ENCODE measurements at places on chromosomes 16 and 17.

GRCh38 chr17:80021600-80021999 is 14.1 kb downstream of the TBC1D16 start:
- DNase-seq, result no peak

DNA sequence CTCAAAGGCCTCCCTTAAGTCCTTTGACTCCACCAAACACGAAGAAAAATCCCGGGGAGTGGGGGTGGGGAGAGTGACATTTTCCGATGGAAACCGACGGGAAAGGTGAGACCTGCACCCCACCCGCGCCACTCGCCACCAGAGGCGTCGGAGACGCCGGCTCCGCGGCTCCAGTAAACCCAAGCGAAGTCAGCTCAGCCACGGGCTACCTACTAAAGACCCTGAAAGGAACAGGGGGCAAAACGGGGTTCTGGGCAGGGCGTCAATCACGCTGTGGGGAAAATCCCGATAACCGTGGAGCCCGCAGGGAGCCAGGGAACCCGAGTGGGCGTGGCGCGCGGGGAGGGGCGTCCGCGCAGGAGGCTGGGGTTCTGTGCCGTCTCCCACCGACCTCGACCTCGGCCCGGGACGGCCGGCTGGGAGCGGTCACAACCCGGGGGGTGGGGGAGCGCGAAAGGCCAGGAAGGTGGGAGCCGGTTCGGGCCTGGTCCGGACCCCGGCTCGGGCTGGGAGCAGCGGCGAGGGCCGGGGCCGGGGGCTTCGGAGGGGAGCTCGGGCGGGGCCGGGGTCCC is 565 bp downstream of the WDR45B start:
- peak; percentile 20 for DNase-seq

DNA sequence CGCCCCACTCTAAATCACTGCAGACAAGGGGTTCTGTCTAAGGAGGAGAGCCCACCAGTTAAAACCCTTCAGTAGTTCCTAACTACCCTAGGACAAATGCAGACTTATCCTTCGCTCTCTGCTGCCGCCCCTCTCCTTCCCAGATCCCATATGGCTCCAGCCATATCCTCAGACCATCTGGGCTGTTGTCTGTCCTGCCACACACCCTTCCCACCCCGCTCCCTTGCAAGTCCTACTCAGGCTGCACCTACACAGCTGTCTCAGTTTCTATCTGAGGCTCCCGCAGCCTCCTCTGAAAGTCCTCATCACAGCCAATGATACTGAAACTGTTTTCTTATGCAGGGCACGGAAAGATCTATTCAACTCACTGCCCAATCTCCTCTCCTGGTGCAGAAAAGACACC is 720 bp upstream of the BCKDK start:
- DNase-seq, result no peak

DNA sequence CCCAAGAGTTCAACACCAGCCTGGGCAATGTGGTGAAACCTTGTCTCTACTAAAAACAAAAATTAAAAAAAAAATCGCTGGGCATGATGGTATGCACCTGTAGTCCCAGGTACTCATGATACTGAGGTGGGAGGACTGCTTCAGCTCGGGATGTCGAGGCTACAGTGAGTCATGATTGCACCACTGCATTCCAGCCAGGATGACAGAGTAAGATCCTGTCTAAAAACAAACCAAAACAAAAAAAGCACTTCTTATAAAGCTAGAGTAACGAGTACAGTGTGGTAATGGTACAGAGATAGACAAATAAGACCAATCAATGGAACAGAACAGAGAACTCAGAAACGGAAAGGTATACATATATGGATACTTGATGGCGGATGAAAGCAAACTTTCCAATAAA is 4.4 kb downstream of the NSMCE1 start:
- DNase-seq, result no peak

- DNase-seq, result no peak
Observed at GRCh38 chr16:80274576-80275191, 266.1 kb upstream of the DYNLRB2 start.

GRCh38 chr16:13923703-13924298 is 3.8 kb downstream of the ERCC4 start:
- no peak for DNase-seq

Measured in activated T-cell treated with anti-CD3 and anti-CD28 coated beads for 24 hours (primary cell).